ENCODE measurements at places on chromosomes 6 and 20.
A peak's percentile ranks its signal among the peaks of the same experiment; 100 is the strongest.

GRCh38 chr6:108074057-108074358, 533 bp downstream of the OSTM1 start:
- no peak for DNase-seq

DNA sequence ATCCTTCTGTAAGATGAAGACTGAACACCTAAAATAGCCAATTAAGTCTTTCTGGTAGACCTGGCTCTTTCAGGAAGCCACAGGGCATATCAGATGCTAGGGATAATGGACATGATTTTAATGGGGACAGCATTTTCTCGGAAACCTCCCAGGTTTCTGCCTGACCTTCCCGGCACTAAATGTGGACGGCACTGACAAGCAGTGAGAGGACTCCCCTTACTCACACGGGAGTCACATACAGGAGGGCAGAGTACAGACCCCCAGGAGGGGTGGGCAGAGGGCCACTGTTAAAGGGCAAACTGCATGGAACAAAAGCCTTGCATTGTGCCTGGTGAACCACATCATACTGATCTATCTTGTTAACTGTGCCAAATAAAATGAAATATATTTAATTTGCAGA, 19.9 kb downstream of the PSMG4 start:
- no peak for DNase-seq

GRCh38 chr20:33940666-33941065, 53.0 kb upstream of the RALY start:
- DNase-seq, result no peak

- DNase-seq, result no peak
Measured at GRCh38 chr6:166650824-166651807, 24.1 kb upstream of the RPS6KA2 start.

DNA sequence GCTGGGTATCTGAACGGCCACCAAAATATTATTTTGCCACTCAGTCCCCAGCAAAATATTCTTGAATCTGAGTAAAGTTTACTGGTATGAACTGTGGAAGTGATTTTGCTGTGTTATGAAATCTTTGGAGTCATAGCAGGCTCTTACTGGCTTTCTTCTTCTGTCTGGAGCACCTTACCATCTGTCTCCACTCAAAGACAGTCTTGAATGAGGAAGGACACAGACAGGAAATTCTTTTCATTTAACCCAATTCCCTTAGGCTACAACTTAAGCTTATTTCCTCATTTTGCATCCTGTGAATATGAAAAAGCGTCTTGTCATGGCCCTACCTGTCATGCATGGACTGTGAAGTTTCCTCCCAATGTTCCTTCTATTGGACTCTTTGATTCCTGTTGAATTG, 24.7 kb downstream of the FNDC1 start:
- no peak for DNase-seq

DNA sequence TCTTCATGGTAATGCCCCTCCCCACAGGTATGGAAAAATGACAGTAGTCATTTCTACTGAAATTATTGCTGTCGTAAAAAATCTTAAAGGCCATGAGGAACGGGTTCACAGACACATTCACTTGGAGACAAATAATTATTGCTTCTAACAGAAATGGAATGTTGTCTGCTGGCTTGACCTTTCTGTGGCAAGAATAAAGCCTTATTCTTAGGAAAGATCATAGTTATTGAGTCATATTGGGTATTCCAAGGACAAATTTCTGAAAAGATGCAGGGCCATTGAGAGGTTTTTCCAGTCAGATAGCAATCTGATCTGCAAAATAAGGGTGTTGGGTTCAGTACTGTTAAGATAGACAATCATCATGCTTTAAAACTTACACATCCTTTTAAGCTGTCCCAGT, 29.2 kb downstream of the AKAP7 start:
- no peak for DNase-seq

DNA sequence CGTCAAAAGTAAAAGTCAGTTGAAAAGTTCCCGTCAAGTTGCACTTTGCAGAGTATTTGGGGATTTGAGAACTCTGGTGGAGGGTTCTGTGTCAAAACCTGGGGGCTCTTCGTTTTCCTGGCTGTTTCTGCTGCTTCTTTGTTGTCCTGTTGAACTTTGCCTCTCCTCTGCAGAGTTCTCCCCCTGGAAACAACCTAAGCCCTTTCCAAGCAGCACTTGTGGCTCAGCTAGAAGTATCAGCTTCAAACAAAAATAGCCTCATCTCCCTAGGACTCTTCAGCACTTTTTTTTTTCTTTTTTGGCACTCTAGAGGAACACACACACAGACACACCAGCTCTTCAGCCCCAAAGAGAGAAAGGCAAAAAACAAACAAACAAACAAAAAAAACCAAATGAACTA, at the start of gene TRDN:
TSS of gene TRDN (minus strand) at position 169 of the 400 bp plus-strand sequence. CDS start 175 bp downstream, outside the sequence.
- DNase-seq, result no peak

DNA sequence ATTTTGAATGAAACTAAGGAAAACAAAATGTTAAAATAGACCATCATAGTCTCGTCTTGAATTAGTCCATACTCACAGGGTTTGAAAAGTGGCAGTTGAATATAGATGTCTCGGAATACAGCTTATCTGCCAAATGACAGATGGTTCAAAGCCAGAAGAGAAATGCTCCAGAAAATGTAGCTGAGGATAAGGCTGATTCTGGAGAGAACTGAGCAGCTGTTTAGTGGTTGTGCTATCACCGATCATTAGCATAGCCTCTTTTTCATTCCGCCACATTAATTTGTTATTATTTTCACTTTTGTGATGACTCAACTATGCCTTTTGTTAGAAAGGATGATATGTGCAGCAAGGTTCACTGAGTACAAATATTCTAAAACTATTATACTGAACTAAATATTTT, 390.2 kb upstream of the MAN1A1 start:
- no peak for DNase-seq

GRCh38 chr6:161061576-161061975, 70.0 kb downstream of the MAP3K4 start:
- DNase-seq, result no peak

DNA sequence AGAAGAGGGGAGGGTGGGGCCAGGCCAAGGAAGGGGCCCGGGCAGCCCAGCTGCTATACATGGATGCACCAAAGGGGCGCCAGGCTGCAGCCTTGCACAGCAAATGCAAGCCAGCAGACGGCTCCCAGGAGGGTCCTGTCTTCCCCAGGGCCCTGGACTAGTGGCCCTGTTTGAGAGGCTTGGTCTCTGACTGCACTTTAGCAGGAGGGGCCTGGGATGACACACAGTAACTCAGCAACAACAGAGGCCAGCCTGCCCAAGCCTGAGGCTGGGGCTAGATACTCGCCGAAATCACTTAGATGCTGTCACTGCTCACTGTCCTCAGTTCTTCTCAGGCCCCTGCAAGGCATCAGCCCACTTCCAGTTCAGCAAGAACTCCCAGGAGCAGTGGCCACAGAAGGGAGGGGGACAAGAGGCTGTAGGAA, 73.5 kb downstream of the TRAM2 start:
- DNase-seq, result no peak

DNA sequence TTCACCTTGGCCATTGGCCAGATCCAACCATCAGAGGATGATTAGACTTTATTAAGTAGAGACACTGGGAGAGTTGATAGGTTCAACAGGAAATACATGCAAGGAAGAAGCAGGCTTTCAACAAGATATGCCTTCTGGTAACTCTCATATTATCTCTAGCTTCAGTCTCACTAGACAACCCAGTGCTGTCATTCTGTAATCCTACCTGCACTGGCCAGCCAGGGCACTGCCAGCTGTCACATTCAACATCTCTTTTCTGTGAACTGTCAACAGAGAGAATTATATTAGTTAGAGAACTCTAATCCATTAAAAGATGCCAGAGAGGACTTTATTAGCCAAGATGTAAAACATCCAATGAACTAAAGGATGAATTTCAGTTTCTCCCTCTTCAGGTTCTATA, 337.9 kb upstream of the JAG1 start:
- DNase-seq, result no peak

GRCh38 chr6:79705456-79705995, 74.4 kb downstream of the SH3BGRL2 start:
- DNase-seq, result no peak

- peak; percentile 63 for DNase-seq
Measured at GRCh38 chr6:27866357-27867050, 45.7 kb downstream of the OR2B2 start.

DNA sequence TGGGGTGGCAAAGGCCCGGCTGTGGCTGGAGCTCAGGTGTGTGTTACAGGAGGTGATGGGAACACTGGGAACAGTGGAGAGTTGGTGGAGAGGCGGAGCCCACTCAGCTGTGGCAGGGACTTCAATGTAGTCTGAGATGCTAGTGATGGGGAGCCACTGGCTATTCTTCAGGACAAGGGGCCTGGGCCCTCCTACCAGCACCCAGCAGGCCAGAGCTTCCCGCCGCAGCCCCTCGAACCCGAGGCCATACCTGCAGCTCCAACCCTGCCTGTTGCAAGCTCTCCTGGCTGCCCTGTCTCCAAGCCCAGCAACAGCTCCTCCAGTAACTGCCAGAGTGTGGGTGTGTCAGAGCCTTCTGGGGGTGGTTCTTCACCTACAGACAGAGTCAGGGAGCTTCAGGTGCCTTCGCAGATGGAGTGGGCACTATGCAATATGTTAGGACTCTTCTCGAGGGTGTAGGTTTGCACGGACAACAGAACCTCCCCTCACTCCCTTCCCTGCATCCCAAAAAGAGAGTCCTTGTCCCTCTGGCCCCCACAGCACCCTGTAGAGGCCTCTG, 146.2 kb upstream of the MLN start:
- DNase-seq, result no peak

DNA sequence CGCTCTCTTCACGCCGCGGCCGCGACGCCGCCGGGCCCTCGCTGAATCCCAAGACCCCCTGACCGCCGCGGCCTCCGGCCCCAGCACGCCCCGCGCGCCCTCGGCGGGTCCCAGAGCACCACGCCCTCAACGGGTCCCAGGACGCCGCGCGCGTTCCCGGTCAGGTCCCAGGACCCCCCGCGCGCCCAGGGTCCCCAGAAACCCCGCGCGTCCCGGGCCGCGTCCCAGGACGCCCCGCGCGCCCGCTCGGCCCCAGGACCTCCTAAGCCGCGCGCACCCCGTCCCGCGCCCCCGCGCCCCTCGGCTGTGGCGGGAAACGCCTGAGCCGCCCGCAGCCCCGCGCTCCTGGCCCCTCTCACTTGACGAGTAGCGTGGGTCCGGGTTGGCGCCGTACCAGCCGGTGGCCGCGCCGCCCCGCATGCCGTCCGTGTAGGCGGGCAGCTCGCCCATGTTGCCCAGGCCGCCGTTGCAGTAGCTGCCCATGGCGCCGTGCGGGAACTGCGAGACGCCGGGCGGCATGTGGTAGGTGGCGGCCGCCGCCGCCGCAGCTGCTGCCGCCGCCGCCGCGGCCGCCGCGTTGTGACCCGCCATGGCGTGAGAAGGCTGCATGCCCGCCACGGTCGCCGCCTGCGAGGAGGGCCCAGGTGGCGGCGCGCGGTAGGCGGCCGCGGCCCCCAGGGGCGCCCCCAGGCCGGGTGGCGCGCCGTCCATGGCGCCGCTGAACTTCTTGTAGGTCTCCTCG, 556 bp downstream of the NKX2-4 start:
- peak; percentile 65 for DNase-seq

DNA sequence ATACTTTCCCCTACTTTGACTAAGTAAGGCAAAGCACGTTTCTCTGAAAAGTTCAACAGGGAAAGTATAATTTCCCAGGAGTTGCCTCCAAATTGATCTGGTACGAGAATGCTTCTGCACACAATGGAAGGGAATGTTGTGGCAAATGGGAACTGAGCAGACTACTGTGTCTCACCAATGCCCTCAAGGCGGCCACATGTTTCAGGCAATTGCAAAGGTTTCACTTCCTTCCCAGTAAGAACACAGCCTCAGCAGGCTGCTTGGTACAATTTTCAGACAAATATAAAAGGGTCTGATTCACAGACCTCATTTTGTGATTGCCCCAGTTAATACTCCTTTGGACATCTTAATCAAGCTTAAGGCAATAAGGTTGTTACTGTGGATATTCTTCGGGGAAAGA, 71.2 kb downstream of the KIAA0319 start:
- DNase-seq, result peak; percentile 42

DNA sequence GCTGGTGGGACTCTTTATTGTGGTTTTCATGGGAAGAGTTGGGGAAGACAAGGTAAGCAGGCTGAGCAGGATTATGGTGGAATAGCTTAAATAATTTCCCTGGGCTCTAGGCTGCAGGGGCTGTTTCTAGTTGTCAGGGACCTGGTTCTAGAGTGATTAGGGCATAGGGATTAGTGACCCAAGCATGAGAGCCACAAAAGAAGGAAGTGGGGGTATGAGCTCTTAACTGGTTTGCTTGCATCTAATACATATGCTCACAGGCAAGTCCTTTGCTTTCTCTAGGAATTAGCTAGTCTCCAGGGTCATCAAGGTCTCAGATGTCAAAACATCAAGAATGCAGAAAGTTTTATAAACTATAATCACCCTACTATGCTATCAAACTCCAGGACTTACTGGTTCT, 67.5 kb upstream of the NRN1 start:
- DNase-seq, result no peak

DNA sequence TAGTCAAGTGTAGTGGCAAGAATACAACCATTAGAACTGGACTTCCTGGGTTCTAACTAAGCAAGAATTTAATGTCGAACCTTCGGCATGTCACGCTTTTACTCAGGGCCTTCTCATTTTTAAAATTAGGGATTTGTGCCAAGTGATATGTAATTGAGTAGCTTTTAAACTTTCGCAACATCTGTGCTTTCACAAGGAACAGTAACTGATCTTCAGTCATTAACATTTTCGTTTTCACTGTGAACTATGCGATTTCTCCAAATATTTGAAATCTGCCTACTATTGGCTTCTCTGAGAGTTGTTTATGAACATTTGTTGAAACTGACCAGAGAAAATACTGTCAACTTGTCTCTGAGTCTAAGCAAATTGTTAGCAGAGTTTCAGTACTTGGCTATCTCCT, 27.6 kb downstream of the GRM1 start:
- DNase-seq, result no peak

DNA sequence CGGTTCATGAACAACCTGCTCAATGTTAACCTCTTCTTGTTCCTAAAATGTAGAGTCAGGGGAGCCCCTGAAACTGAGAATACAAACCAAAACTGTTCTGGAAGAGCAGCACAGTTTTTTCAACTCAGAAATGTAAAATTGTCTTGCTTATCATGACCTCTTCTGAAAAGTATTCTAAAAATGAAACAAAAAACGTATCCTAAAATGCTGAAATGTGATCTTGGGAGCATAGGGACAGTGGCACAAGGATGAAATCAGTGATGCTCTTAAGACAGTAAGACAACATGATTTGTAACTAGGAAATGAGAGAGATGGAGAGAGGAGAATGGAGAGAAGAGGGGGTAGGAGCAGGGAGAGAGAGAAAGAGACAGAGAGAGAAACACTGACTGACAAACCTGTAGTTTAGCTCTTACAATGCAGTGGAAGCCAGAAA, 27.5 kb downstream of the NCOA7 start:
- DNase-seq, result no peak

DNA sequence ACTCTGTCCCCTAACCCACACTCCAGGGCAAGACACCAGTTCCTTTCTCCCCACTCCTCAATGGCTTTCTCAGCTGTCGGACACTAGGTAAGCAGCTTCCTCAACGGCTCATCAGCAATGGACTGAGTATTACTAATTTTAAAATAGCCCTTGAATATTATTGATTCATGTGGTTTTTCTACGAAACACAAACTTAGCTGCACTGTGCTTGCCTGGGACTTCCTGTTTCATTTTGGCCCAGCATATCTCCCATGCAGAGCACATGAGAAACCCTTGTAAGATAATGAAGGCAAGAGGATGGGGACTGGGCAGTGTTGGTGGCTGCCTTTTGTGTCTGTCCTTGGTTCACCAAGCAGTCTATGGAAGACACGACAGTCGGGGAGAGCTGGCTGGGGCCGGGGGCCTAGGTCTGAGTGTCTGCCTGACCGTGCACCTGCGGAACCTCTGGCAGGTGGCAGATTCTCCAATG, 48.9 kb downstream of the RNASET2 start:
- DNase-seq, result peak; percentile 77

GRCh38 chr20:15339264-15339663, 1001.9 kb upstream of the FLRT3 start:
- no peak for DNase-seq

- DNase-seq, result no peak
Measured at GRCh38 chr6:131945971-131946370, 5.2 kb downstream of the CCN2 start.
